GM10248 (cell line): ENCODE measurements at places on chromosomes 5 and 9.

DNA sequence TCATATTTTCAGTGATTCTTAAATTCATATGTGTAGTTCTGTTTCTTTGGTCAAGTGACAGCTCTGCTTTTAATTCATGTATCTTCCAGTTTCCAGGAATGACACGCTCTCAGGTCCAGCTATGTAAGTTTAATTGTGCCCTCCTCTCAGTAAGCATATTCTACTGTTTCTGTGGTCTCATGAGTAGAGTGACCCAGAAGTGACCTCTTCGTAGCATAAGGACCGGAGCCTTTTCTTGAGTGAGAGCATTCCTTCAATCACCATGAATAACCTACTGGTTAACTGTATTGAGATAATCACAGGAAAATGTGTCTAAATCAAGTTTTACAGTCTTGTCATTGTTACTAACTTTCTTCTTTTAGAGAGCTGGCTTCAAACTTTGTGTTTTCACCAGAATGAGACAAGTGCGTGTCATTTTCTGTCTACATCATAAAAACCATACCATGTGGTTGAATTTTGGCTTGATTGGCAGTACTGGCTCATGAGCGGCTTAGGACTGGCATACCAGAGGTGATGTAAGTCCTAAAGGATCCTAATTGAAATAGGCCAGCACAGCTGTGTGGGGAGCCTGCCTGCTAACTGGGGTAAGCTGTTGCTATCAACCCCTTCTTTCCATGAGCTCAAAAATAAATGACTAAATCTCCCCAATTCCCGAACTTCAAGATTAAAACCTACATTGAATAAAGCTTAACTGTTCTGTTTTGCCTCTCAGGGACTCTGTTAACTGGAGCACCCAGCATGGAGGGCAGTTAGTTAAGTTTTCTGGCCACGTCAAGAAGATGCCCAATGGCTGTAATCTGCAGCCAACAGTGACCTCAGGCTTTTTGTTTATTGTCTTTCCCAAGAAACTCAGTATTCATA, 4.8 kb downstream of the ADAMTSL1 start:
- DNase-seq: no peak

GRCh38 chr9:6667633-6668280, 22.2 kb upstream of the GLDC start:
- DNase-seq: peak; percentile 52

DNA sequence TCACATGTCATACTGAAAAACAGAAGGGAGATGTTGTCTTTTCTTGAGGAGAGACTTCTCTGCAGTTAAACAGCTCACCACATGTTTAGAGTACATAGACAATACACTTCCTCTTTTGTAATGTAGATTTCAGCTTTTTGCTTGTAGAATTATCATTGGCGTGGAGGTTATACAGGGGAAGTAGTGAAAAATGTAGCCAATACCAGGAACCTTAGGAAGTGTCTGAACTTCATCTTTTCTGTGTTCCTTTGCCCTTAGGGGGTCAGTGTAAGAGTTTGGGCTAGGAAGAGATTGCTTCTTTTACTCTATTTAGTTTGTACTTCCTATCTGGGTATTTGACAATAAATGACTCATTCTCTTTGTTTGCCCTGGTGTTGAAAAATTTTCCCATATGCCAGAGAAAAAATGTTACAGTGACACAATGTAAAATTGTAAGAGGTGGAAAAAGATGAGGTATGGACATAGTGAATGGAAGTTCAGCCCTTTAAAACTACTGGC, 21.0 kb upstream of the CDKN2B start:
- DNase-seq: no peak

DNA sequence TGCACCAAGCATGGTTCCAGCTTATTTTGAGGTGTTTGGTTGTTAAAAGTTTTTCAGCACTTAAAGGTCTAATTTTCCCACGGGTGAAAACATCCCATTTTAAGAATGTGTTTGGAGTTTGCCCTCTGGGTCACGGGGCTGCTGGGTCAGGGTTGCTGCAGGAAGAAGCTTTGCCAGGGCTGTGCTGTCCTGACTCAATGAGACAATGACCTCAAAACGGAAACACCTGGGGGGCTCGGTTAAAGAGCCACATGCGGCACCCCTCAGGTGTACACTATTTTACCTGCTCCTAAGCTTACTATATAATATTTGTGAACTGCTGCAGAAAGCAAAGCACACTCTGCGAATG, 27.6 kb downstream of the UBE2QL1 start:
- DNase-seq: no peak

GRCh38 chr5:52804981-52805380, 17.3 kb downstream of the ITGA1 start:
- DNase-seq: no peak

- DNase-seq: no peak
Measured at GRCh38 chr5:433836-434235, 9.1 kb upstream of the EXOC3 start.

DNA sequence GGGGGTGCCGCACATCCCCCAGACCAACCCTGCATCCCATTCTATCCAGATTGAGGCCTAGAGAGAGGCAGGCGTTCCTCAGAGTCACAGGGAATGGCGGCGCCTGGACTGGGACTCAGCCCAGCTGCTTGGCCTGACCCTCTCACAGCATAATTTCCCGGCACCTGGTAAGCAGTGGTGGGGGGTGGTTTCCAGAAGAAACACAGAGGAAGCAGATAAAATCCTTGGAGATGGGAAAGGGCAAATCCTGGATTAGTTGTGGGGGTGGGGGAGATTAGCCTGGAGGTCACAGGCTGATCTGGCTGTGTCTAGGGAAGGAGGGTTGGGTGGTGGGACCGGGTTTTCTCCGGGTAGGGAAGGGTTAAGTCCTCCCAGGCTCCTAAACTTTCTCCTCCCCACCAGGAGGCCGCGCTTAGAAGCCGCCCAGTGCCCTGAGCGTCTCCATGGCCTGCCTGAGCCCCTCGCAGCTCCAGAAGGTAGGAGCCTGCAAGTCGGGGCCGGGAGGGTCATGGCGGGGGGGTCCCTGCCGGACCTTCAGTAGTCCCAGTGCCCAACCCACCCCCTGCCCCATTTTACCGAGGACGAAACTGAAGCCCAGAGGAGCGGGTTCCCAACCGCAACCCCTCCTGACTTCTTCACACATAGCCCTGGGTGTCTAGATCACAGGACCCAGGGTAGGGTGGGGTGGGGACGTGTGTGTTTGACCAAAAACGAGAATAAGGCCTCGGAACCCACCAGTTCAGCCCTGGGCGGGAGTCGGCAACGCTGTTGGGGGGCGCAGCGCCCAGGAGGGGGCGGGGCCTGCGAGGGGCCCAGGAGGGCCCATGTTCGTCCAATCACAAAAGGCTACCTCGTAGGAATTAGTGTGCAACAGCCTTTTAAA, 1.3 kb downstream of the PHYHD1 start:
- DNase-seq: peak; percentile 58

DNA sequence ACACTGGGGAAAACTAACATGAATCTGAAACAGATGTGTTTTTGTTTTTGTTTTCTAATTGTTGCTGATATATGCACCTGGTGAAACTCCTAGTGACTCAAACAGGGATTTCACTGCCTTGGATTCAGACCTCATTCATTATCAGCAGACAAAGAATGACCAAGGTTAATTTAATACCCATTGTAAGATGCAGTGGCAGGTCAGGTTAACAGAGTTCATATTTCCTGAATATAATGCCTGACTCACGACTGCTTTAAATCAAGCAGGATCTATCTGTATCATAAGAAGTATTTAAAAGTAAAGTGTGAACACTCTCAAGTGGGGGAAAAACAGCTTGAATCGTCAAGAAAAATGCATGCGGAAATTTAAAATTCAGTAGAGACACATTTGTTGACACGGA, 5.5 kb downstream of the JAKMIP2 start:
- DNase-seq: no peak
